ENCODE measurements at places on chromosomes 7 and 10.

GRCh38 chr7:30323006-30323355, 38.6 kb downstream of the ZNRF2 start:
- DNase-seq = no peak

GRCh38 chr7:2621061-2621828, 10.5 kb upstream of the TTYH3 start:
- DNase-seq = no peak

DNA sequence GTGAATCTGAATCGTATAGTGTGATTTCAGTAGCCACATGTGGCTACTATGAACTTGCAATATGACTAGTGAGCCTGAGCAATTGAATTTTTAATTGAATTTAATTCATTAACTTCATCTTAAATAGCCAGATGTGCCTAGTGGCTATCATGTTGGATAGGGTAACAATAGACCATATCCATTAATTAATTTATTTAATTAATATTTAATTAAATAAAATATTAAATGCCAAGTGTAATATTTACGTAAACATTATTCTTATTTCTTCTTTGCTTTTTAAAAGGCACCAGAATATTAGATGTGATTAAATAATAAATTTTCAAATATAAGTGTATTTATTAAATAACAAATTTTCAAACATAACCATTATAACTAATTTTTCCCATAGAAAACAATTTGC, 354.4 kb downstream of the PLXDC2 start:
- no peak for DNase-seq

DNA sequence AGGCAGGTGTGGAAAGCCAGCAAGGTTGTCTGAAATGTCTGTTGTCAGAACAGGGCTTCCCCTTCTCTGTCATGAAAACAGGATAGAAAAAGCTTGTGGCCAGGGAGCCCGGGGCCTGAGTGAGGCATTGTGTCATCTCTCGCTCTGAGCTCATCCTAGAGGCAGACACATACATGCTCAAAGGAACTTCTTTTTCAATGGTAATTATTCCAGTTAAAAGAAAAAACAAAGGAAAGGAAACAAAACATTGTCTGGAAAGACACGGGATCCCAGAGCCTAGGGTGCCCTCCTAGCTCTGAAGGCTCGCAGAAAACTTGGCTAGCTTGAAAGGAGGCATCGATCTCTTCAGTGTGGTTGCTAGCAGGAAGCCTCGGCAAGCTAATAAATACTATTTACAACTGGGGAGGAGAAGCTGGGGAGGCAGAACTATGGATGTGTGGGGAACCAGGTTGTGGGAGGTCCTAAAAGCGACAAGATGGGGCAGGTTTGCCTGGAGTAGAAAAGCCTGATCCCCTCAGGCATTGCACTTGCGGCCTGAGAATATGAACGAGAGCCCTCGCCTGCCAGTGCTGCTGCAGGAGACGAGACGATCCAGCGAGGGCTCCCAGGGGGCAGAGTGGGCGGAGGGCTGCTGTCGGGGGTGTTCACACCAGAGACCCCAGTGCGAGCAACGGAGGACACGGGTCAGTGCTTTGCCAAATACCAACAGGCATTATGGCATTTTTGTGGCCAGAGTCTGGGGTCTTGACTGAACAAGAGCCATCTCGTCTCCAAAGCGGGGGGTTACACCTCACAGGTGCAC, 32.8 kb upstream of the DGKI start:
- no peak for DNase-seq

- no peak for DNase-seq
Measured at GRCh38 chr10:70576803-70577517, 25.6 kb downstream of the PRF1 start.

DNA sequence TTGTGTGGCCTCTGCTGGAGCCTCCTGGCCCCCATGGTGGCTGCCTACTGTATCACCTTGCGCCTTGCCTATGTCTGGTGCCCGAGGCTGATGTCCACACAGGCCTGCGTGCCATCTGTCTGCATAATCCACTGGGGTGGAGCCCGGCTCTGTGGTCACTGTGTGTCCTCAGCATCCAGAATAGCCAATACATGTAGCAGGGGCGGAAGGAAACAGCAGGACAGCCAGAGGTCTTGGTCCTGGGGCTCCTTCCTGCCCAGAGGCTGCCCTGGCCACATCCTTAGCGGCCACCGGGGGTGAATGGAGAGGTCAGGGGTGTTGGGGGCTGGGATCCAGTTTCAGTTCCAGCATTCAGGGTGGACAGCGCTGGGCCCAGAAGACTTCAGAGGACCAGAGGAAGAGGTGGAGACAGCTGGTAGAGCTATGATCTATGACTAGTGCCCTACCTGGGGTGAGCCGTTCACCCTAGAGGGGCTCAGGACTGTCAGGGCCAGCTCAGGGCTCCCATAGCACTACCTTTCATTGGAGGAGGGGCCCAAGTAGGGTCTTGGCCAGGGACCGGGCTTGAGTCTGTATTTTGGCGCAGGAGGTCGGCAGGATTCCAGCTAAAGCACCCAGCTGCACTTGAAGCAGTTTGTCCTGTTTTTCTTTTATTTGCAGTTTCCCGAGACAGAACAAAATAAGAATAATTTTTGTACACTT, 15.9 kb downstream of the YKT6 start:
- DNase-seq = no peak

- DNase-seq = no peak
Measured at GRCh38 chr10:68594405-68594804, 34.3 kb downstream of the TET1 start.

DNA sequence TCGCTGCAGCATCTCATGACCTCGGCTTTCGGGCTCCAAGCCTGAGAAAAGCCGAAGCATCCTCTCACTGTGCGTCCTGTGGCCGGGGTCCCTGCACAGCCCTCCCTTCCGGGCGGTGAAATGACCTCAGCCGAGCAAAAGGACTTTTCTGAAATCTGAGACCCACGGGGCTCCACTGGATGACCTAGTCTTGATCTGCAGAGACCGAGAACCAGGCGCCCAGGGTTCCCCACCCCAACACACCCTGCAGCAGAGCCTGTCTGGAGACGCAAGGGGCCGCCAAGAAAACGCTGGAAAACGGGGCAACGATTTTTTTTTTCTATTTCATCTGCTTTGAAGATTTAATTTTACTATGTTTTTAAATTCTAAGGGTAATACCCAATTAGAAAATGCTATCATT, 31.7 kb downstream of the NPS start:
- DNase-seq = no peak

- DNase-seq = no peak
Measured at GRCh38 chr7:53768186-53768585, 732.8 kb downstream of the POM121L12 start.

- no peak for DNase-seq
Measured at GRCh38 chr7:28060371-28060950, 120.1 kb downstream of the JAZF1 start.

DNA sequence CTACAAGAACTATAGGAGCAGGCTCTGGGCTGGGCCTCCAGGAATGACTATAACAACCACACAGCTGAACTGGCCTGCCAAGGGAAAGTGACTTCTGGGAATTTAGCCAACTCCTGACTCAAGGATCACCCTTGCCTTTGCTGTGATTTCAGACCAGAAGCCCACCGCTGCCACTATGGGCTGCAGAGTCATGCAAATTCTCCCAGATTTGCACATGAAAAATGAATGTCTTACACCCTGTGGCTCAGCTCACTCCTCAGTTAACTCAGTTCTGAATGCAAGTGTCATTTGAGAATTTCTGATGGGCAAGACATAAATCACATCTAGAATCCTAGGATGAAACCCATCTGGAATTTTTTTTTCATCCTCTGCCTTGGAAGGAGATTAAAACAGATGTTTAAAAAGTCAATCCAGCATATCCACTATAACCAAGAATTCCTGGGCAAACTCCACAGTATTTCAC, 186.5 kb upstream of the BET1 start:
- DNase-seq = no peak

DNA sequence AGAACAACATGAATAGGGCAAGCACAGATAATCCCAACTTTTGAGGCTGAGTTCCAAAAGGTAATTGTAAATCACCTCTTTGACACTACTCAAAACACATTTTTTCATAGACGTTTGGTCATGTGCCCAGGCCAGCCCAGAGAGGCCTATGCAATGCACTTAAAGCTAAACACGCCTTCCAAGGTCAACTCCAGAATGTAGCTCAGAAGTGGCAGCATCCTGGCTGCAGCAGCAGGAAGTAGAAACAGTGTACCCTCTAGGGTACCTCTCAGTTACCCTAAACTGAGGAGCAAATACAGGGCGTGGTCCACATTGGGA, 58.7 kb downstream of the OSBPL3 start:
- DNase-seq = no peak

- DNase-seq = no peak
Measured at GRCh38 chr10:44177610-44178009, 207.3 kb downstream of the CXCL12 start.

GRCh38 chr7:68470836-68471435, 1127.3 kb upstream of the AUTS2 start:
- no peak for DNase-seq

- no peak for DNase-seq
Measured at GRCh38 chr7:29764227-29764626, 42.1 kb upstream of the WIPF3 start.
